ENCODE measurements at places on chromosomes 13 and 19.

DNA sequence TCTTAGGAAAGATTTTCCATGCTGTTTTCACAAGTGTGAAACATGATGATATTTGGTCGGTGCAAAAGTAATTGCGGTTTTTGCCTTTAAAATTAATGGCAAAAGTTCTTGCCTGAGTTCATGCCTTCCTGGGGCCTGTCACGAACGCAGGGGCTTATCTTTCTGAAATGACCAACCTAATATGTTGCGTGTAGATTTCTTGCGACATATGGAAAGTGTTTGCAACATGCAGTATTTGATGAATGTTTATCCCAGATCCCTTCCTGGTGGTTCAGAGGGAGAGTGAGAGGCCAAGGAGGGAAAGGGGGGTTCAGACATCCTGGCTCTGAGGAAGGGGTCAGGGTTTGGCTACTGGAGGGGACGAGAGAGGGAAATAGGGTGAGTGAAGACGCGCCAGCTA is 72.0 kb downstream of the TEX29 start:
- no peak for DNase-seq

DNA sequence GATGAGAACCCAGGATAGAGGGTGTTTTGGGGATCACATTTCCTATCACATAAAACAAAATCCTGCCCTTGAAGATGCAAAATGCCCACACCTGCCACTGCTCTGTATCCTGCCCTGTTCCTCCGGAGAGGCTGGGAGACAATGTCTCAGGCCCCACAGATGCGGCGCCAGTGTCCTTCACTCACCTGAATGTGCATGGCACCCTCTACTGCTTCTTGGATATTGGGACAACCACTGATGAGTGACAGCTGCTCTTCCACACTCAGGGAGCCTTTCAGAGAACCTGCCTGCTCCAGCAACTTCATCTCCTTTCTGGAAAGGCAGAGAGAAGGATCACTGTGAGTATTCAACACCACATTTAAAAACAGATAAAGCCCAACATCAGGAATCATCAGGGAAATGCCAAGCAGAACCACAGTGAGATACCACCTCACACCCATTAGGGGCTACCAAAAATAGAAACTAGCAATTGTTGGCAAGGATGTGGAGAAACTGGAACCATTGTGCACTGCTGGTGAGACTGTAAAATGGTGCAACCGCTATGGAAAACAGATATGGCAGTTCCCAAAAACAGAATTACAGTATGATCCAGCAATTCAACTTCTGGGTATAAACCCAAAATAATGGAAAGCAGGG is 36.4 kb downstream of the CRYL1 start:
- DNase-seq: no peak

GRCh38 chr13:32045982-32046785 is 14.6 kb downstream of the FRY start:
- DNase-seq: no peak

DNA sequence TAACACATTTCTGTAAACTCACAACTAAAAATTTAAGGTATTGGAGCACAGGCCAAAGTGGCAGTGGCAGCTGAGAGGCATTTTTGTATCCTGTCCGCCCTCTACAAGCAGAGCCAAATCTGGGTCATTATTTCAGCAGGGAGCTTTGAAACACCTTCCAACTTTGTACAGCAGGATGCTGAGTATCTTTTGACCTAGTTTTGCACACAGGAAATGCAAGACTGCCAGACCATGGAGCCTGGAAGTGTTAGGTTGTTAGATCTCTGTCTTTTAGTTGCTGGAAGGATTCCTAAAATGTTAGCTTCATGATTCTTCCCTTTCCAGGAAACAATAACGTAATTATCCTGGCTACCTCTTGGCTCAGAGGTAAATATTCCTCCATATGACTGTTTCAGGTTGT is 148.6 kb upstream of the ATXN8OS start:
- no peak for DNase-seq

- DNase-seq: no peak
Observed at GRCh38 chr19:3508771-3509535, 2.8 kb downstream of the FZR1 start.

DNA sequence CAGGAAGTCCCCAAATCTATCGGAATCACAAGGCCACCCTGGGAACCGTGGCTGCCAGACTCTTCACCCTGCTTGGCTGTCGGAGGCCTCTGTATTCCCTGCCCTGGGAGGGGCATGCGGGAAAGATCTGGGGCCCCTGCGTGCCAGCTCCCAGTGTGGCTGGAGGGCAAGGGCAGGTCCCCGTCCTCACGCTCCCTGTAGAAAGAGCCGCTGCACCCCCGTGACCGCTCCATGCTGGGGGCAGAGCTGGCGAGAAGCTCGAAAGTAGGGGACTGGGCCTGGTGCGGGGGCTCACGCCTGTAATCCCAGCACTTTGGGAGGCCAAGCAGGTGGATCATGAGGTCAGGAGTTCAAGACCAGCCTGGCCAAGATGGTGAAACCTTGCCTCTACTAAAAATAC is 208.4 kb upstream of the SOX1 start:
- DNase-seq: no peak
